ENCODE measurements at places on chromosomes 4 and X. TPM values are rescaled to one million over a fixed set of nuclear protein-coding genes. Genes with fewer than 3 reads are reported as not detected.

FHIP1A gene
- total RNA-seq: 13.2 TPM

PLAC8 gene
- total RNA-seq: 60.9 TPM

OPRPN gene
- total RNA-seq: not detected

DRP2 gene
- 0.14 TPM for total RNA-seq

SLC34A2 gene
- 25.7 TPM for total RNA-seq

GPAT3 gene
- total RNA-seq: 53.7 TPM

S100G gene
- total RNA-seq: 30.8 TPM

KLHL4 gene
- total RNA-seq: 4.5 TPM

DNA sequence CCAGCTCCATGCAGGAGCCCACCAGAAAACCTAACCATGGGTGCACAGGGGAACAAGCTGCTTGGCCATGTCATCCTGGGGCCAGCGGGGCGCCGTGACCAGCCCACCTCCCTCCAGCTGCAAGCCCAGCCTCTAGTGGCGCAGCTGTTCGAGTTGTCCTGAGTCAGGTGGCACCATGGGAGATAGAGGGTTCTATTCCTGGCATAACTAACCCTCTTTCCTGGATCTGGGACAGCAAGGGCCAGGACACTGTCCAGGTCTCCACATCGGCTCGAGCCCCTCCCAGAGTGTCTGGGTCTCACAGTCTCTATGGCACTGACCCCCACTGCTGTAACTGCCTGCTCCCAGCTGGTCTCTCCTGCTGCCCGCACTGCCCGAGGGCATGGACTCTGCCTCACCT, 16.7 kb downstream of the ABLIM2 start:
- no peak for DNase-seq

- no peak for DNase-seq
These were observed 27.9 kb downstream of the UGT2B4 start for GRCh38 chr4:69467797-69468196.

DNA sequence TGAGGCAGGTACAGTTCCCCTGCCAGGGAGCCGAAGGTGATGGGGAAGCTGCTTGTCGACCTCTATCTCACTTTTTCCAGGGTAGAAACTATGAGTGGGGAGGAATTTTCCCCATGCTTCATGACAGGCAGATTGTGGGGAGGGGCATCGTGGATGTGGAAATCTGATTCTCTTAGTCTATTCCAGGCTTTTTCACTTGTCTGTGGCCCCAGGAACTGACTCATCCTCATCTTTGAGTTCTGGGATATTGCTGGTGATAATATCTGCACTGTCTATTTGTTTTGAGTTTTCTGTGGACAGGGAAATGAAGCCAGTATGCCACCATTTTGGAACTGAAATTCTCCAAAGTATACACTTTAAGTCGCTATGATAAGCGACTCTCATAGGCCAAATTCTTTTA, 7.6 kb upstream of the TLR2 start:
- no peak for DNase-seq

GRCh38 chr4:22850630-22851029, 157.9 kb downstream of the GBA3 start:
- DNase-seq: no peak

DNA sequence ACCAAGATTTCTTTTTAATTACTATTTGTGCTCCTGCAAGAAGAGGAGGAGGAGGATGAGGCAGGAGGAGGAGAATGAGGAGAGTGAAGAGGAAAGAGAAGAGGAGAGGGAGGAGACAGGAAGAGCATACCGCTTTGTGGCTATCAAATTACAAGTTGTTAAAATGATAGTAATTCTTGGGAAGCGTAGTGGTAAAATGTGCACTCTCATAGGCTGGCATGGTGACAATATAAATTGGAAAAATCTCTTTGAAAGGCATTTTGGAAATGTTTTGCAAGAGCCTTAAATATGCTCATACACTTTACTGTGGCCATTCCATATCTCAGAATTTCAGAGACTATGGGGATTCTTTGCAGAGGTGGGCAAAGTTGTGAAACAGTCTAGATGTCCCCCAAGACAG, 53.2 kb downstream of the MXRA5 start:
- no peak for DNase-seq

DNA sequence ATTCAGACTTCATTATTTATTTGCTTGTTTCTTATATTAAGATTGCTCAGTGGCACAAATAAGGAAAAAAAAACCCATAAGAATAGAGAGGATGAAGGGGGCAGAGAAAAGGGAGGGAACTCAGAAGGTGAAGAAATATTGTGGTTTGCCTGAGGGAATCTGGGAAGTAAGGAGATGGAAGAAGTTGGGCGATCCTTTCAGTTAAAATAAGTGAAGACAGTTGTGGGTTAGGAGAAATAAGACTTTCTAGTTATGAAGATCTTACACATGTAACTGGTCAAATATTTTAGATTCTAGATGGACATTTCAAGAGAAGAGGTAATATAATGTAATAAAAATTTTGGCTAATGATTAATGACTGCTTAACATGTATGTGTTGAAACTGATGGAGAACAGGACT, 138.7 kb upstream of the LIMCH1 start:
- no peak for DNase-seq

GRCh38 chr4:42281324-42282020, 115.8 kb upstream of the SHISA3 start:
- DNase-seq: no peak

DNA sequence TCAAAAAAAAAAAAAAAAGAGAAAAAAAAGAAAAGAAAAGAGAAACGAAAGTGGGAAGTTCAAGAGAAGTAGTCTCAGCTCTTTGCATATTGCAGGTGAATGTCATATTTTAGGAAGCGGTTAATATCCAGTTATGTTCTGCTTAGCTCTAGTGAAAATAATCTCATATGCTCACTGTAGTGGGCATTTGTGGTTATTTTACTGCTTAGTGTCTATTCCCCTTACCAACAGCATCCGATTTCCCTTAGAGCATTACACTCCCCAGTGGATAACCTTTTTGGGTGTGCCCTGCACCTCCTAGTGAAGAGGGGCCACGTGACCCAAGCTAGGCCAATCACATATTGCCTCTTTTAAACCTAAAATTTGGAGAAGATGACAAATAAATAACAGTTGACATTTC, 111.2 kb upstream of the ZNF827 start:
- no peak for DNase-seq

DNA sequence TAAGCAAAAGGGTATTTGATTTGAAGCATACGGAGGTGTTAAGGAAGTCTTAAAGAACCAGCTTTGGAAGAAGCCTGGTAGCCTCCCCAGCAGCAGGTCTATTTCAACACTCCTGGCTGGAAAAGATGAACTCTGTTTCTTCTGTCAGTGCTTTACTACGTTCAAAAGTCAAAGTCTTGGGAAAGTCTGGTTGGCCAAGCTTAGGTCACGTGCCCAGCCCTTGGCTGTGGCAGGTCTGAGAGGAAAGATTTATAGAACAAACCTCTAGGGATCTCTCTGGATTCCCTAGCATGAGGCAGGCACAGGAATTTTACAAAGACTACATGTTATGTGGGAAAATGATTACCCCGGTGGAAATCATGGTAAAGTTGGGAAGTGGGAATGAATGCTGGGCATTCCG, 8.6 kb upstream of the ARHGAP10 start:
- no peak for DNase-seq

Data from type B pancreatic cell (in vitro differentiated cells).